ENCODE measurements at places on chromosomes 13 and 19.

DNA sequence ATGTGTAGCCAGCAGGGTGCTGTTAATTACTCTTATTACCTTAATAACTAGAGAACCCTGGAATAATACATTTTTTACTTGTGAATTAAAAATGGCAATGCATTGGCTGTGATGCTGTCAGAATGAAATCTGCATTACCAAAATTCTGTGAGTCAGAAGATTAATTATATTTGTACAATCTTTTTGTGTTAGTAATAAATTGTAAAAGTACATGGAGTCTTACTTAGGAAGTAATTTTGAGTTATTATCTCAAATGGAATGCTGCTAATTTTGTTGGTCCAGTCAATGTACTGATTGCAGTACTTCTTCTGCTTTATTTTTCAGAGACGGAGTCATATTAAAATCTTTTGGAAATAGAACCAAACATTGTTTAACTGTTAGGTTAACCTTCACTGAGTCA is 152.0 kb upstream of the SLC10A2 start:
- no peak for DNase-seq

DNA sequence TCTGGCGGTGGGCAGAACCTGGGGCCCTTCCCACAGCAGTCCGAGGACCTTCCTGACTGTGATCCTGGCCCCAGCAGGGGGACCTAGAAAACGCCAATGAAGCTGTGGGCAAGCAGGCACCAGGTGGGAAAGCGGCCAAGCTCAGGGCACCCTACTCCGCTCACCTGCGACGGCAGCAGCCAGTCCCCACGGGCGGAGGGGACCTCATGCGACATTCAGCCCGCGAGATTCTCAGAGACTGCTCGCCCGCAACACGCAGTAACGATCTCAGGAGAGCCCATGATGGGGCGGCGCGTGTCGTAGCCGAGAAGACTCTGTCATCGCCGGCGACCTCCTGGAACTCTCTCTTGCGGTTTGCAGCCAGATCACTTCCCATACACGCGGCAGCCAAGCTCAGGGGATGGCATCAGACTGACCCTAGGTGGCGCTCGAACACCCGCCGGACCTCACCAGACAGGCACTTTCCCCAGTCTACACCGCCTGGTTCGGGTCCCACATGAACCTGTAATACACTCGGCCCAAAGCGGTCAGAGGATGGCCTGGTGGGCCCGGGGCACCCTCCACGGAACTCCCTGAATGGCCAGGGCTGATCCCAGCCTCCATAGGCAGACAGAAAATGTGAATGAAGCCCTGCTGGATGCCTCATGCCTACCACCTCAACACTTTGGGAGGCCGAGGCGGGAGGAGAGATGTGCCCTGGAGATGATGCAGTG is 26.5 kb downstream of the MAN2B1 start:
- DNase-seq: peak; percentile 81

DNA sequence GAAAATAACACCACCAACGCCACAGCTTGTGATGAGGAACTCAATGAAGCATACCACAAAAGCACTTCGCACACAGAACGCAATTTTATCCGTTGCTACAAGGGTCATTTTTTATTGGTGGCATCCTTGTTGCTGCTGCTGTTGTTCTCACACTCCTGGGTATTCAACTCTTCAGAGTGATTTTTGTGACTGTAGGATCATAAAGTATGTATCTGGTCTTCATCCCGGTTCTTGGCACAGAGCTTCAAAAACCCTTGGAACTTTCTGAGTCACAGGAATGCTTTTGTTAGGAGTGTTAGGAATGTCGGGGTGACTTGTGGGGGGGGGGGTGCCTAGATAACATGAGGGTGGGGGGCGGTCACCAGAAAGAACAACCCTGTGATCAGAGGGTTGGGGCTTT is 108.4 kb downstream of the ZNF557 start:
- DNase-seq: no peak

DNA sequence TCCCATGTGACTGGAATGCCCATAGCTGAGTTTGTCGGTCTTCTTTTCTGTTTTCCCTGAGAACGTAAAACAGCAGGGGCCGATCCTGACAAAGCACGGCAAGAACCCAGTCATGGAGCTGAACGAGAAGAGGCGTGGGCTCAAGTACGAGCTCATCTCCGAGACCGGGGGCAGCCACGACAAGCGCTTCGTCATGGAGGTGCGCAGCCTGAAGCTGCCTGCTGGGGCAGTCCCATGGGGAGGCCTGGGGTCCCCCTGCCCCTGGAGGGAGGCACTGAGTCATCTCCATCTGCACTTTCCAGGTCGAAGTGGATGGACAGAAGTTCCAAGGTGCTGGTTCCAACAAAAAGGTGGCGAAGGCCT is 18.2 kb upstream of the QTRT1 start:
- DNase-seq: no peak

DNA sequence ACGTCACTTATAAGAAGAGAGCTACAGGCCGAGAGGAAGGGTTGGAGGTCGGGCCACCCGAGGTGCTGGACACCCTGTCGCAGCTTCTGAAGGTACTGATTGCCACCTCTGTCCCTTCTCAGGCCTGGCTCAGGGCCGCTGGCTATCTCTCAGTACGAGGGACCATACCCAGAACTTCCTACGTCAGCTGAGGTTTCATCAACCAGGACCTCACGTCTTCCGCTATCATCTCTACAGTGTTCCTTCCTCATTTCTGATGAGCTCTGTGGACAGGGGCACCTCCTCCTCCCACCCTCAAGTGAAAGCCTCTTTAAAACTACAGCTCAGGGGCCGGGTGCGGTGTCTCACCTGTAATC is 58.2 kb upstream of the USE1 start:
- DNase-seq: no peak

DNA sequence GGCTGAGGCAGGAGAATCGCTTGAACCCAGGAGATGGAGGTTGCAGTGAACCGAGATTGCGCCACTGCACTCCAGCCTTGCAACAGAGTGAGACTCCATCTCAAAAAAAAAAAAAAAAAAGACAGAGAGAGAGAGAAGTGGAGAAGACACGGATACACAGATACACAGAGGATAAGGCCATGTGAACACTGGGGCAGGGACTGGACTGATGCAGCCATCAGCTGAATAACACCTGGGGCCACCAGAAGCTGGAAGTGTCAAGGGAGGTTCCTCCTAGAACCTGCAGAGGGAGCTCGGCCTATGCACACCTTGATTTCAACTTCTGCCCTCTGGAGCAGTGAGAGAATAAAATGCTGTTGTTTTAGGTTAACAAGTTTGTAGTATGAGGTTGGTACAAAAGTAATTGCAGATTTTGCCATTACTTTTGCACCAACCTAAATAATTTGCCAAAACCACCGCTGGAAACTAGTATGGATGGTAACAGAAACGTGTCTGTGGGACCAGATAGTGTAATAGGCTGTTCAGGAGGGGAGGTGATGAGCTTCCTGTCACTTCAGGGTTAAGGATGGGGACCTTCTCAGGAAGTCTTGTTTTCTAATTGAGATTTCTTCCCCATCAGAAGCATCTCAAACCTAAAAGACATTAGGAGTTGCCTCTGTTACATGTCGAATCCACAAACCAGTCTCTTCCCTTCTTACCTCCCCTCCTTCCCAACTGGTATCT is 36.4 kb upstream of the IGSF23 start:
- DNase-seq: peak; percentile 28

DNA sequence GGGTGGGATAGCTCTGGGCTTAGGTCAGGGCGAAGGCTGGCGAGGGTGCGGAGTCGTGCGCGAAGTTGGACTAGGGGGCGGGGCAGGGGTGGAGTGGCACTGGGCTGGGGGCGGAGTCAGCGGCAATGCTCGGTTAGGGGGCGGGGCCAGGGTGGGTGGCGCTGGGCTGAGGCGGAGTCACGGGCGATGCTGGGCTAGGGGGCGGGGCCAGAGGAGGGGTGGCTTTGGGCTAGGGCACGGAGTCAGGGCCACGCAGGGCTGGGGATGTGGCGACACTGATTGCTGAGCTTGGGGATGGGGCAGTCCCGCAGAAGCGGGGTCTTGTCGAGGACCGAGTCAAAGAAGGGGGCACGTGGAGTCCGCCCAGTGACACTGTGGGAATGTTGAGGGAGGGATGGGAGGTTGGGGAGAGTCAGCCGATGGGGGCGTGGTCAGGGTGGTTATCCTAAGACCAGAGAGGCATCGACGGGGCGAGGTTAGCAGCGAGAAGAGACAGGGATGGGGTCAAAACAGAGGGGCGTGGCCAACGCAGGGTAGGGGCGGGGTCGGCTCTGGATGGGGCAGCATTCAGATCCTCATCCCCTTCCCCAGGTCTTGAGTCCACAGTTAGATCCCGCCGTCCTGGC is 8.7 kb downstream of the HOMER3 start:
- peak; percentile 68 for DNase-seq

DNA sequence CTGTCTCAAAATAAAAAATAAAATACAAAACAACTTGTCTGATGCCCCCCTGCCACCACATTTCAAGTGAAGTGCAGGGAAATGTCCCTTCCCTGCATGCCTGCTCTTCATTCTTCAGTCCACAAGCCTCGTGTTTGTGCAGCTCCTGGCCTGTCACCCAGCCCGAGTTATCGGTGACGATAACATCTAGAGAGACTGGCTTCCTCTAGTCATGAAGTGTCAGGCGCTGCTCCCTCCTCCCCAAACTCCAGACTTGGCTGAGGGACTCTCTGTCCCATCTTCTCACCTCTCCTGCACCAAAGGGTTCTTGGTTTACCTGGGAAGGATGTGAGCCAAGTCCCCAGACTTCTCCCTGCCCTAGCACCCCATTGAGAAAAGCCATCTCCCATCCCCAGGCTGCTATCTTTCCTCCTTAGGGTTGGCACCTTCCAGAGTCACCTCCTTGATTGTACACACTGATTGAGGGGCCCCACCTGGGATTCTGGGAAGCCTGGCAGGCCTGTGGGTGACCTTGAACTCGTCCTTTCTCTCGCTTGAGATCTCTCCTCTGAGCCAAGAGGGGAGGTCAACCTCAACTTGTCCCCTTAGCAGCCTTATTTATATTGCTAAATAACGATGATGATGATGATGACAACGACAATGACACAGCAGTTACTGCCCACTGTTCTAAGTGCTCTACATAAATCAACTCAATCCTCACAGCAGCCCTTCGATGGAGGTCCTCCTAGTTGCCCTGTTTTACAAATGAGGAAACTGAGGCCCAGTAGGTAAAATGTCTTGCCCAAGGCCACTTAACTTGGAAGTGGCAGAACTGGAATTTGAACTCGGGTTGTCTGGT is 13.1 kb upstream of the PLAUR start:
- no peak for DNase-seq

GRCh38 chr13:50796463-50796862 is 47.0 kb downstream of the DLEU7 start:
- no peak for DNase-seq

DNA sequence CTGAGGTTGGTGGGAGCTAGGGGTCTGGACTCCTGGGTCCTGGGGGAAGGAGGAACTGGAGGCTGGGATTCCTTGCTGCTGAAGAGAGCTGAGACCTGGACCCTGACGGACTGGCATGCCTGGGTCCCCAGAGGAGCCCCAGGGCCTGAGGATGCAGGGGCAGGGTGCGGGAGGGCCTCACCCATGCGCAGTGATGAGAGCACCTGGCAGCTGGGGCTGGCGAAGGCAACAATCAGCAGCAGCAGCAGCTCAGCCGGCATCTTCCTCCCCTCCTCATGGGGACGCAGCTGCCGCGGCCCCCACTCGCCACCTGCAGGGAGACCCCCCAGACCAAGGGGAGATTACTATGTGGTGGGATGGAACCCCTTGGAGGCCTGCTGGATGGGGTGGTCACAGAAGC is 4.5 kb downstream of the GRIK5 start:
- DNase-seq: no peak

GRCh38 chr19:35375505-35376307 is 4.8 kb downstream of the GPR42 start:
- no peak for DNase-seq

GRCh38 chr13:38636073-38636472 is 50.8 kb upstream of the FREM2 start:
- no peak for DNase-seq

GRCh38 chr19:2391118-2391725 is 31.2 kb downstream of the TMPRSS9 start:
- DNase-seq: peak; percentile 39

DNA sequence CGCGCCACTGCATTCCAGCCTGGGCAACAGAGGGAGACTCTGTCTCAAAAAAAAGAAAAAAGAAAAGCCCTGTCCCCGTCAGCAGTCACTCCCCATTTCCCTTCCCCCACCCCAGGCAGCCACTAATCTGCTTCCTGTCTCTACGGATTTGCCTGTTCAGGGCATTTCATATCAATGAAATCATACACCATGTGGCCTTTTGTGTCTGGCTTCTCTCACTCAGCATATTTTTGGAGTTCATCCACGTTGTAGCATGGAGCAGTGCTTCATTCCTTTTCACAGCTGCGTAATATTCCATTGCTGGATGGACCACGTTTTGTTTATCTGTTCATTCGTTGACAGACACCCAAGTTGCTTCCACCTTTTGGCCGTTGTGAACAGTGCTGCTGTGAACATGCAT is 36.1 kb upstream of the KLF2 start:
- no peak for DNase-seq

- no peak for DNase-seq
Observed at GRCh38 chr19:38690832-38691231, 43.4 kb downstream of the ACTN4 start.

DNA sequence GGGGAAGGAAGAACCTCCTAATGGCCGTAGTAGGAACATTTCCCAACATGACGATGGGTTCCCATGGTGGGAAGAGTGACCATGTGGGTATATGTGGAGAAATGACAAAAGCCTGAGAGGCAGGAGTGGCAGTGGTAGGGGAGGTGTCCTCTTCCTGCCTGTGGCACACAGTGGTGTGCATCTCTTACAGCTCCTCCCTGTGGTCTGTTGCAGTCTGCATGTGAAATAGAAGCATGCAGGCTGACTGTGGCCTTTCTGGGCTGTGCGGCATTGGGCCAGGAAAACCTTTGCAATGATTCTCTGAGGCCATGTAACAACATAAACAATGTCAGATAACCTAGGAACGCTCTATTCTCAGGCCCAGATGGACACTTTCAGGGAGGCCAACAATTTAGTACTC is 84.0 kb downstream of the LACC1 start:
- no peak for DNase-seq

DNA sequence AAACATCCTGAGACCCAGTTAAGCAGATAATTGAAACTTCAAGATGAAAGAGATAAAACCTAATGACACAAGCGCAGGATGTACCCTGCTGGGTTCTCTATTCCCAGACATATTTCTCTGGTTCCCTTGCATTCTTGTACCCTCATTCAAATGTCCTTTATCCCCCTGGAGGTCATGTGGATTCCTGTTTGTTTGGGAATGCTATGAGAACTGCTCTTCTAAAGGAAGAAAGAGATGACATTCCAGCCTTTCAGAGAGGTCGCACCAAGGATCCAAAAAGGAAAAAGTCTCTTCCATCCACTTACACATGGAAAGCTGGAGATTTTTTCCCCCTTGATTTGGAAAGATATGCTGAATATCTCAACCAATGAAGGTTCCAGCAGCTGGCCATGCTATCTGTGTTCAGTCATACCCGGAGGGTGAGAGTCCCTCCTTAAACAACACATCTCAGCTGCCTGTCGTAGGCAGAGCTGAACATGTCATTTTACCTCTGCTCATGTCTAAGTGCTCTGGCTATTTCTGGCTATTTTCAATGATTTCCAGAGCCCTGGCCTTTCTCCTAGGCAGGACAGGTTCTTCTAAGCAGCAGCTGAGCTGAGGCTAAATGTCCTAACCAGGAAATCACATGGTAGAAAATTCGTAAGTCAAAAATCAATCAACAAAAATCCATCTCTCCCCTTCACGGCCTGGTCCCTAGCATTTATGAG is 52.5 kb downstream of the C13orf42 start:
- DNase-seq: peak; percentile 65

- no peak for DNase-seq
Observed at GRCh38 chr19:20470345-20471135, 95.0 kb downstream of the ZNF737 start.
